G401 (cell line): ENCODE measurements at places on chromosomes 1 and 21. TPM values are rescaled to one million over a fixed set of nuclear protein-coding genes. Genes with fewer than 3 reads are reported as not detected.

DNA sequence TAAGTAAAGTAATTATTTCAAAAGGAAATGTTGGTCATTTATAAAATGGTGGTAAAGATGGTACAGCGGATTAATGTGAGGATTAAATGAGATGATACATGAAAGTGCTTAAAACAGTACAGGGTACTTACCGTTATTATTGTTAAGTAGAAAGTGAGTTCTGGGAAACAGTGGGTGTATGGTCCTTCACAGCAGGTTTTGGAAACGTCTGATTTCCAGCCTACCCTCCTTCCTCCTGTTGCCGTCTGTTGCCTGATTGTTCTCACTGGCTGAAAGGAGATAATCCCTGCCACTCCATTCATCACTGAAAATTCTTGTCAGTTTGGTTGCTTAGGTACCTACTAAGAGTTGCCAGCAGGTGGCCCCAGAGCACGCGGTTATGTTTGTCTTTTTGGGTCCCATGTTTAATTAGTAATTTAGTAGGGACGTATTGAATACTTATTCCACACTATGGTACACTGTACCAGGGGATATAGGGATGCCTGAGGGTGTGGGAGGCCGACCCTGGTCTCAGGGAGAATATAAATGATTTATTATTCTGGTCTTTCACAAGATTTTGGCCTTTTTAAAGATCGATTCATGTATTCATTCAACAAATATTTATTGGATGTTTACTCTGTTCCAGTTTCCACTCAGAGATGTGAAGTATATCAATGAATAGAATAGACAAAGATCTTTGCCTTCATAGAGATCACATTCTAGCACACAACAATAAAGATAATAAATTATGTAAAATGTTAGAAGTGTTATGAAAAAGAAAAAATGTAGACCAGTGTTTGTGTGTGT lies 30.8 kb upstream of the RPTN start:
- DNase-seq: peak; percentile 13

GRCh38 chr1:24964811-24965570 lies 34.9 kb upstream of the RUNX3 start:
- no peak for DNase-seq

- DNase-seq: no peak
Measured at GRCh38 chr1:46315669-46316403, 12.3 kb downstream of the UQCRH start.

DNA sequence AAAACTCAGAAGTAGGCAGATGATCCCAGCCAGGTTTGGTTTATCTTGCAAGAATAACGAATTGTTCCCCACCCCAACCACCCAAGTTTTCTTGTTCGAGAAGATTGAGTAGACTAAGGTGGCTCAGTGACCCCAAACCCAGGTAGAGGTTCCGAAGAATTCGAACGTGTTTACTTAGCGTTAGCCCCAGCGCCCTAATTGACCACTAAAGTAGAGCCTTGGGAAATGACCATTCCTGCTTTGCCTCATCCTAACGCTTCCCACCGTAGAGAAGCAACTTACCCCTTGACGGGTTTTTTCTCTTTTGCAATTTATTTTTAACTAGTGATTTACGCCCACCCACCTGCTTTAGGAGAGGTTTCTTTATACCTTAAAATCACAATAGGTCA lies 870 bp downstream of the FBXO28 start:
- no peak for DNase-seq

DNA sequence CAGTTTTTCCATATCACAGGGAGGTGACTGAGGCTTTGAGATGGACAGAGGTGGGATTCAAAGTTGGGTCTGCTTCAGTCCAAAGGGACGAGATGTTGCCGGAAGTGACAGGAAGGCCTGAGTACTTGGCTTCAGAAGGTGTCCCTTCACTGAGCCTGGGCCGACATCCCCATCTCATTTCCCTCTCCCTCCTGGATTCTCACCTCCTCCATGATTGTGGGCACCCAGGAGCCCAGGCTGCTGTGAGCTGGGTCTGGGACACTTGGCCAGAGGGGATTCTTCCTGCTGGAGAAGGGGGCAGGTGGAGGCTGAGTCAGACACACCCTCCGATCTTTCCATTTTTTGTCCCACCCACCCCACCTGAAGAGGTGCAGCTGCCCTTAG lies 2.8 kb upstream of the MRPS15 start:
- no peak for DNase-seq

GRCh38 chr1:14658642-14659041 lies 60.2 kb downstream of the KAZN start:
- DNase-seq: no peak

Gene MYCL
- total RNA-seq: 8.2 and 11.3 TPM in 2 replicates

DNA sequence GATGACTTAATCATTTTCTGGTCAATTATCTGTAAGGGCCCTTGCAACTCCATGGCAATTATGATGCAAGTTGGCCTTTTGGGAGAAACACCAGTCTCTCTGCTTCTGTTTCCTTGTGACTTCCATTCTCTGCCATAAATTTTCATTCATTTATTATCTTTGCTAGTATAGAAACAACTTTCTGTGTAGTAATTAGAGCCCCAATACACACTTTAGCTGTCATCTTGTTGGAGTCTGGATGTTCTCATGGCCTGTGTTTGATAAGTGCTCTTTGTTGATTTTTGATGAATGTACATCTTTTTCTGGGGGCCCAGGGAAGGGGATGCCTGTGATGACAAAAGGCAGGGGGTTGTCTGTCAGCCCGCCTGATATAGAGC lies 22.4 kb downstream of the PROX1 start:
- no peak for DNase-seq

Gene TDRD5
- not detected in 2 replicates for total RNA-seq

DNA sequence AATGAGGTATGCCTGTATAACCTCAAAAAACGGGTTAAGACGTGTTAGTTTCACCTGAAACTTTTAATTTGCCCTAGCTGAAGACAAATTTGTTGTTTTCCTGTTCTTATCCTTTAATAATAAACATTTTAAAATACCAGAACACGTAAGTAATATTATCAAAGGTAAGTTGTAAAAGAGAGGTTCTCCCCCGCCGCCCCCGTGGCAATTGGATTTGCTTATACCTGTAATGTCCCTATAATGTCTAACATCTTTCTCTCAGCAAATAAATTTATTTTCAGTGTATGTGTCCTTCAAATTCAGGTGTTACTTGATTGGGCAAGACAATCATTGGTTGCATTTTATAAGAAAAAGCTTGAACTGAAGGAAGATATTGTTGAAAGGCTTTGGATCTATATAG lies 5.9 kb downstream of the URB2 start:
- DNase-seq: no peak

Gene GBP6
- not detected in 2 replicates for total RNA-seq

Gene TMEM82
- total RNA-seq: not detected in 2 replicates

- DNase-seq: no peak
Measured at GRCh38 chr1:21099869-21100131, 76.9 kb downstream of the EIF4G3 start.

DNA sequence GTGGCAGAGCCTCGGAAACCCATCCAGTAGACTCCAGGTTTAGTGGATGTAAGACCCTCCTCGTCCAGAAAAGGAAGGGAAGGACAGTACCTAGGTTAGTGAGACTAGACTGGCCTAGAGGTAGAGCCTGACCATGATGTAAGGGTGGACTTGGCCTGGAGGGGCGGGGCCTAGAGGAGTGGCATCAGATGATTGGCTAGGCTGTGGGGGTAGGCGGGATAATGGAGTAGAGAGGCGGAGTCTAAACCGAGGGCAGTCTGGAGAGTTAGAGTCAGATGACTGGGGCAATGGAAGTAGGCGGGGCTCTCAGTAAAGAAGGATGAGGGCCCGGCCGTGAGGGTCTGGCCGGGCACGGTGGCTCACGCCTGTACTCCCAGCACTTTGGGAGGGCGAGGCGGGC lies 70.1 kb downstream of the EPHB2 start:
- DNase-seq: no peak

Gene PALMD
- 43.5 and 56.9 TPM in 2 replicates for total RNA-seq

Gene PRSS38
- not detected in 2 replicates for total RNA-seq

Gene TDRKH
- total RNA-seq: 20.6 and 21.2 TPM in 2 replicates

Gene DNAH14
- total RNA-seq: 51.6 and 55.6 TPM in 2 replicates

- DNase-seq: no peak
Measured at GRCh38 chr1:43153443-43153842, 18.6 kb downstream of the EBNA1BP2 start.

Gene DMBX1
- 0.20 and 1.0 TPM in 2 replicates for total RNA-seq

DNA sequence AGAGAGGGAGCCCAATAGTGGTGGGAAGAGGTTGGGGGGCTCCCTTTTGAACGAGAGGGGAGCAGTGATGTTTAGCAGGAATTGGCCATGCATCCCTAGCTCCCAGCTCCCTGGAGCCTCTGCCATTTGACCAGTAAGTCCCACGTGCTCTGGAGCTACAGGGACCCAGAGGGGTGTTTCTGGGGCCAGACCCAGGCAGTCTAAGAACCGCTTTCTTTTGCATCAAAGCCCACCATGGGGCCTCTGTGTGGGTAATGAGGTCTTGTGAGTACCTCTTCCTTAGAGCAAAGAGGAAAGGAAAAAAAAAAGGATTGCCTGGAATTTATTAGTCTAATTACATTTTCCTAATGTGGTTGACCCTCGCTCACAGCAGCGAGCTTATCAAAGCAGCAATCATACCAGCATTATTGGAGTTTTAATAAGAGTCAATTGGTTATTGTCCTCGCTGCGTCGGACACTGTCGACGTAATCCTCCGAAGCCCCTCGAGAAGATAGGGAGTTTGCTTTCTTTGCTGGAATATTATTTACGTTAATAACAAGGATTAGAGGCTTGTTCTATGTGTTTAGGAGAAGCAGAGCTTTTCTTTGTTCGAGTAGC lies 17.6 kb downstream of the ACTL8 start:
- DNase-seq: no peak

Gene AMY1B
- total RNA-seq: not detected in 2 replicates

Gene AIM2
- total RNA-seq: not detected in 2 replicates

Gene ANGPTL3
- total RNA-seq: not detected in 2 replicates

DNA sequence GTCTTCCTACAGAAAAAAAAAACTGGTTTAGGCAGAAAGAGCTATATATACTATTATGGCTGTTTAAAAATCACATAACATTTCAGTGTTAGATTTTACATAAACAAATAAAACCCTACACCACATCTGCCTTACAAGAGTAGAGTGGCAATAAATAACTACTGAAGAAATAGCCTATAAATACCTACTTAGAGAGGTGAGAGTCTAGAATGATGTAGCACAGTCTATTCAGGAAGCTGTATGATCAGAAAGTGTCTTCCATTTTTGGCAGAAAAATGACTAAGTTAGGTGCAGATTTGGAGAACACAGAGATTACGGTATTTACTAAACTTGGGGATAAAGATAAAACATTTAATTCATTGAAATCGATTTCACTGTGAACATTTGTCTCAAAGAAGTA lies 75.5 kb downstream of the VAV3 start:
- DNase-seq: no peak

GRCh38 chr1:64282351-64282750 lies 78.9 kb downstream of the UBE2U start:
- DNase-seq: no peak

Gene LCE1B
- not detected in 2 replicates for total RNA-seq

GRCh38 chr1:218259800-218260199 lies 25.3 kb upstream of the RRP15 start:
- DNase-seq: no peak

- DNase-seq: no peak
Measured at GRCh38 chr1:22861764-22862440, 110.8 kb downstream of the LACTBL1 start.

Gene MTF2
- total RNA-seq: 26.1 and 33.2 TPM in 2 replicates

Gene GRIK3
- total RNA-seq: not detected in 2 replicates

- DNase-seq: no peak
Measured at GRCh38 chr1:67040405-67040804, 13.5 kb downstream of the SLC35D1 start.

DNA sequence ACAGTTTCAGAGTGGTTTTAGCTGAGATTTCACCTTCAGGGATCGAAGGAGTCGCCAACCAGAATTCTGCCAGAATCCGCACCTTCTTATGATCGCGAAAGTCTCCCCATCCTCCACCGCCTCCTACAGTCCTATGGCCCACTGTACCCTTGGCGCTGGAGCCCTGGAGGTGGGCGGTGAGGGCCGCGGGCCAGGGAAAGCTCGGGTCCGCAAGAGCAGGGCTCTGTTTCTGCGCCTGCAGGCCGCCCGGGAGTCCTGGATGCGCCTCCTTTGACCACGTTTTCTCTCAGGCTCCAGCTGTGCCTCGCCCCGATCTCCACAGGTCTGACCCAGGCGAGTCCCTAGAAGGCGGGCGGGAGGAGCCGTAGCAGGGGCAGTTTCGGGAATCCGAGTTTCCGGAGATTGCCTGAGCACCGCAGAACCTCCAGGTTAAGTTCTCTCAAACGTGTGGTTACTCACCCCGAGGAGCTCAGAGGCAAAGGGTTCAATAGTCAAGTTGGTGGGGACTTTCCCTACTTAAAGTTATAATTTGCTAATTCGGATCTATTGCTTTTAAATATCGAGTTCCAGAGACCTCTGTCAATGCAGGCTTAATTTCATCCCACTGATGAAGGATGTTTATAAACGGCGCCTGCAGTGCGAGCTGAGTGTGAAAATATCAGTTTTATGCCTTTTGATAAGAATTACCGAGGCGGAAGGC lies 3.2 kb upstream of the LHX8 start:
- no peak for DNase-seq

DNA sequence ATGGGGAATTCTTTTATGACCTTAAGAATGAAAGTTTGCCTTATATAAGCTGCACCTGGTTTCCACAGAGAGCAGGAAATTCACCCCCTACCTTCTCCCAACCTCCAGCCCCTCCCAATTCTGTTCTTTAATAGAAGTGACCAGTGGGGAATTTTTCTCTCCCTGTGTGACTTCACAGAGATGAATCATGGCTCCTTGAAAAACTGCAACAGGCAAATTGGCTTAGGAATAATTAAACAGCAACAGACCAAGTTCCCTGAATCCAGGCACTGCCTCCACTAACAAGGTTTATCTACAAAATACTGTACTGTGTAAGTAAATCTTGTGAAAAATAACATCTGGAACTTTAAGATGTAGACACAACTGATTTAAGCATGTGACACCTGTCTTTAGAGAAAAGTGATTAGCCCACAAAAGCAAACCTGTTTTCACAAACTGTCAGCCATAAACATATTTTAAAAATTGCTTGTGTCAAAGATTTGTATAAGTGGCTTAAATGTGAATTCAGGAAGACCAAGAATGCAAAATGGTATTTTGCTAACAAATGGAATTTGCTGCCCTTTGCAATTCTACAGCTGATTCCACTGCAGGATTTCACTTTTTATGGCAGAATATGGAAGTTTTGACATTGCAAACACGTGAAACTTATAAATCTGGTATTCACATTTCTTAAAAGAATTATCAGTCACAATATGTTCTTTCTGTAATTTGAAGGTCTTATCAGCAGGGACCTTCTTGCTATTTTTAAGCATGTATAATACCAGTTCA lies 54.0 kb downstream of the ALG14 start:
- DNase-seq: no peak

Gene FCRLA
- not detected in 2 replicates for total RNA-seq

- no peak for DNase-seq
Measured at GRCh38 chr1:20216574-20216973, 30.3 kb upstream of the PLA2G2C start.

- DNase-seq: no peak
Measured at GRCh38 chr1:212819726-212820125, 27.7 kb downstream of the SPATA45 start.

- peak; percentile 68 for DNase-seq
Measured at GRCh38 chr1:153945795-153946621, 510 bp downstream of the DENND4B start.
